Central memory CD4-positive, alpha-beta T cell (primary cell): ENCODE measurements at places on chromosomes 11 and 22.

DNA sequence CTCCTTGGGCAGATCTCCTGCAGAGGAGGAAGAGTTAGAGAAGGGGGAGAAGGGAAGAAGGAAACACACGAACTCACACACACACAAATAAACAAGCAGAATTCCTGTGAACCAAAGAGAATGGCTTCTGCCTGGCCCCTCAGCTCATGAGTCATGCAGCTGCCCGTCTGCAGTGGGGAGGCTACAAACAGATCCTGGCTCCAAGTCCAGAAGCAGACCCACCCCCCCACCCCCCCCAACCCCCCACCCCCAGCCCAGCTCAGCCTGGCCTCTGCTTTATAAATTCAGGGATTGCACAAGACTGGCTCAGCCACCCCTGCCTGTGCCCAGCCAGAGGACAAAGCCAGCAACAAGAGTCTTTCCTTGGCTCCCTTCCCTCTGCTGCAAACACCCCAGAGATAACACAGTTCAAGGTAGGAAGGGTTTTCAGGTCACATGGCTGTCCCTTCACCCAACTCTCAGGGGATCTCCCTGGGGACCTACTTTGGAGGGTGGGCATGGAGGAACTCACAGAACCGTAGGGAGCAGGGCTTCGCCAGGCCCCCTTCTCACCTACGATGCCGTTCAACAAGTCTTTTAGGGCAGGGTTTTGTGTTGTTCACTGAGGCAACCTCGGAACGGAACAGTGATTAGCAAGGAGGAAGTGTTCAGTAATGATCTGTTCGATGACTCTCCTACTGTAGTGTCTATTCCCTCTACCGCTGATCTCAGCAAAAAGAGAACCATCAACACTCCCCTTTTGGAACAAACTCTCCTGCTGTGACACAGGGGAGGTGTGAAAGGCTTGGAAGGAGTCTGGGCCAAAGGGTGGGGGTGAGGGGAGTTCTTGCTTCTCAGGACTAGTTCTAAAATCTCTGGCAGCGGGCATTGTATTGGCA is 35.5 kb downstream of the RPL27A start:
- DNase-seq, result no peak

DNA sequence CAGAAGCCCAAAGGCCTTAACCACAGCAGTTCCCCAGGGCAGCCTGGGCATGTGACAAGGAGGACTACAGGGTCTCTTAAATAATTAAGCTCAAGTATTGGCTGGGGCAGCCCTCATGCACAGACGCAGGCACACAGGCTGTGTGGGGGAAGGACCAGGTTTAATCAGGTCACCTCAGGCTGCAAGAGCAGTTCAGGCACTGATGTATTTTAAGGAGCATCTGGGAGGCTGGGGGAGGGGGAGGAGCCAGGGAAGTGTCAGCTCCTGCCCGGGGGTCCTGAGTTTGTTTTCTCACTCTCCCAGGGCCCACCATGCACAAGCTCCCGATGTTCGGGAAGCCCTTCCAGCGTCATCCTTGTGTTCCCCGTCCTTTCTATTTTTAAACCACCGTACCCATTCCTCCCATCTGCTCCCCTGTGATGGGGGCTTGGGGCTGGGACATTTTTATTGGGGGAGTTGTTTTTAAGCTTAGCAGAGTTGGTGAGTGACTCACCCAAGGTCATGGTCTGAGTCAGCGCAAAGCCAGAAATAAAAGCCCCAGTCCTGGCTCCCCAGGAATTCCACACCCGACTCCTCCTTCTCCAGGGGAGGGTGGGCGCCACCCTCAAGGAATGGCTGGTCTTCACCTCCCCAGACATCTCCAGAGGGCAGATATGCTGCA is 2.4 kb downstream of the CSDC2 start:
- no peak for DNase-seq

DNA sequence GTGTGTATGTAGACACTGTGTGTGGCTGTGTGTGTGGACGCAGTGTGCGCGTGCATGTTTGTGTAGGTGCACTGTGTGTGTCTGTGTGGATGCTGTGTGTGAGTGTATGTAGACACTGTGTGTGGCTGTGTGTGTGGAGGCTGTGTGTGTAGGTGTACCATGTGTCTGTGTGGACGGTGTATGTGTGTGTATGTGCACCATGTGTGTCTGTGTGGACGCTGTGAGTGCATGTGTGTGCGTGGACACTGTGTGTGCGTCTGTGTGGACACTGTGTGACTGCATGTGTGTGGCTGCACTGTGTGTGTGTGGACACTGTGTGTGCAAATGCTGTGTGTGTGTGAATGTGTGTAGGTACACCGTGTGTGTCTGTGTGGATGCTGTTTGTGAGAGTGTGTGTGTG is 10.3 kb downstream of the TRPM5 start:
- DNase-seq, result no peak

GRCh38 chr22:21064917-21065864 is 19.4 kb downstream of the LRRC74B start:
- no peak for DNase-seq

DNA sequence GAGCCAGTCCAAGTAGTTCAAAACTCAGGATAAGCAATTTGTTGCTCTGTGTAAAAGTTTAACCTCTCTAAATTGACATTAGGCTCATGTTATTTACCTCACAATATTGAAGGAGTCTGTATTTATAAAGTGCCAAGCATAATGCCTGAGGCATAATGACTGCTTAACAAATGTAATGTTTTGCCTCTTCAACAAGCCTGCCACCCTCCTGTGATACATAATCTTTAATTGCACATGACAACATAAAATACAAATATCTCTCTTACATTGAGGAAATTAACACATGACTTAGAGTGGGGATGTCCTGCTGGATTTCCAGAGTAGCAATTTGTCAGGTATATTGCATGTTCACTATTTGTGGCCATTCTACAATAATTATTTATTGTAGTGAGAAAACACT is 469.2 kb upstream of the ANO5 start:
- no peak for DNase-seq
